ENCODE measurements at places on chromosomes 5 and 9.
A peak's percentile ranks its signal among the peaks of the same experiment; 100 is the strongest.

DNA sequence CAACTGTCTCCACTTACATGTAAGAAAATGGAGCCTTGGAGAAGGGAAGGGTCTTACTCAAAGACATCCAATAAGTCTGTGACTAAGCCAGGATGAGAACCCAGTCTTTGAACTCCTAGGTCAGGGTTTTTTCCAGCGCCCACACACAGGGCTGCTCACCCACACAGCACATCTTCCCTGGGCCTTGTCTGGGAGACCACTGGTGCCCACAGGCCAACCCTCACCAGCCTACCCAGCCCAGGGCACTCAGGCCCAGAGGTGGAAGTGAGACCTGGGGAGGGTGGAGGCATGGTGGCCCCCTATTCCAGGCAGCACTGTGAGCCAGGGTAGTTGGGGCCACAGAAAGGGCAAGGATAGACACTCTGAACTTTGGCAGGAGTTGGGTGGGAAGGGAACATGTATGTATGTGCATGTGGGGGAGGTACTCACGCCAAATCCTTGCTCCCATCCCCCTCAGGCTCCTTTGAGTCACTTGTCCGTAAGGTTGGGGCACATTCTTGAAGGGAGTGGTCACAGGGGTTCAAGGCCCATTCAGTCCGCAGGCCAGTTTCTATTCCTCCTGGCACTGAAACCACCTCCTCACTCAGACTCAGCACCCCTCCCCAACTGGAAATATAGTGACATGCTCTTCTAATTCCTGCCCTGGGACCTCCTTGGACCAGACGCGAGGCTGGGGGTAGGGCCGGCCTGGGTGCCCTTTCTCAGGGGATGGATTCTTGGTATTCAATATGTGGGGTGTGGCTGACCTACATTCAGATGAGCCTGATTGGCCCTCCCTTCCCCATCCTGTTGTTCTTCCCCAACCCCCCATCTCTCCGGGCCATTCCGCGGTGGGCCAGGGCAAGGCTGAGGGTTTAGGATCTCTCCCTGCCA lies 2.9 kb upstream of the SLC4A9 start:
- DNase-seq, result no peak

GRCh38 chr5:168877132-168877892 lies 298.1 kb upstream of the PANK3 start:
- DNase-seq, result peak; percentile 23

DNA sequence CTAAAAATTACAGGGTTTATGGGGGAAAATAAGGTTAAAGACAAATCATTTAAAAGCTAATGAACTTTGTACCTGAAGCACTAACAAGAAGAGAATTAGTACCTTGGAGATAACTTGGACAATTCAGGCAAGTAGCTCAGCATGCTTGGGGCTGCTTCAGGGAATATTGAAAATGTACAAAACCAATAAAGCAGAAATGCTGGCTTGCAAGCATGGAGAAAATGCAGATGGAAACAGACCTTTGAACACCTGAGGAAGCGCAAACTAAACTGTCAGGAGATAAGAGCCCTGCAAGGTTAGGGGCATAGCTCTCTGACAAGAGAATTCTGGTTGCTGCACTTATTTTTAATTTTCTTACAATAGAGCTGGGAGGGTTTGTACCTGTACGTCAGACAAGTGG lies 42.6 kb upstream of the C5orf47 start:
- no peak for DNase-seq

GRCh38 chr9:103809745-103810144 lies 284.4 kb upstream of the SMC2 start:
- no peak for DNase-seq

DNA sequence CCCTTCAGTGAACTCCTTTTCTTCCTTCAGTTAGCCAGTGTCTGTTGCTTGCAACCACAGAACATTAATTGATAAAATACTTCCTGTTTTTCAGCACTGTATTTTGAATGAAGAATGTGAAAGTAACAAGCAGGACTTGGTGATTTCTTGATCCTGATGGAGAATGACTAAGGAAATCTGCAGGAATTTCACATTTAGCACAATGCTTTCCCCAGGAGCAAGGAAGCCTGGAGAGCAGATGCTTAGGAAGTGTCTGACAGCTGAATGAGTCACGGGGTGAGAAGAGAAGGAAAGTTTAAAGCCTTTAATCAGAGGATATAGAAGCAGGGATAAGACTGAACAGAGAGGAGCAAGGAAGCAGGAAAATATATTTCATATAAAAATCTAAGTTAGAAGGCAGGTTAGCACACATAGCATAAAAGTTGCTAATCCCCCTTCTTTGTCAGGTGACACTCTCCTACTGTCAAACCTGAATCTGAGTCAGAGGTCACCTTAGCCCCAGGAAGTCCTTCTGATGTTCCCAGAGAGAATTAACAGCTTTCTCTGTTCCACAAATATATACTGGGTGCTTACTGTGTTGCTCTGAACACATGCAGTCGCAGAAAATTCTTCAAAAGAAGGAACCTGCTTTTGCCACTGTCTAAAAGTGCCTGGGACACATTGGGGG lies 59.7 kb downstream of the GNA14 start:
- DNase-seq, result no peak

DNA sequence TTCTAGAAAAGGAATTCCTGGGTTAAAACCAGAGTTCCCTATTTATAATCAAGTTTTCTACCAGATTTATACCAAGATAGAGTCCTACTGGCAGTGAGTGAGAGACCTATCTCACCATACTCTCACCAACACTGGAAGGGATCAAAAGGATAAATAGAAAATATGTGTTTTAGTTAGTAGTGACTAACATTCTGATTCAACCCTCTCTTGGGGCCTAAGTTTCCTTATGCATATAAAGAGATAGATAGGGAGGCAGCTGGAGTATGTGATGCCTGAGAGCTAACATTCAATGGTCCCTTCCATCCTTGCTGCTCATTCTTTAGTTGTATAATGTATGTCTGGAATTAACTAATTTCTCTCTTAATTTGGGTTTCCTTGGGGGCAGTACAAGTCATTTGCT lies 32.0 kb downstream of the CKMT2 start:
- no peak for DNase-seq

DNA sequence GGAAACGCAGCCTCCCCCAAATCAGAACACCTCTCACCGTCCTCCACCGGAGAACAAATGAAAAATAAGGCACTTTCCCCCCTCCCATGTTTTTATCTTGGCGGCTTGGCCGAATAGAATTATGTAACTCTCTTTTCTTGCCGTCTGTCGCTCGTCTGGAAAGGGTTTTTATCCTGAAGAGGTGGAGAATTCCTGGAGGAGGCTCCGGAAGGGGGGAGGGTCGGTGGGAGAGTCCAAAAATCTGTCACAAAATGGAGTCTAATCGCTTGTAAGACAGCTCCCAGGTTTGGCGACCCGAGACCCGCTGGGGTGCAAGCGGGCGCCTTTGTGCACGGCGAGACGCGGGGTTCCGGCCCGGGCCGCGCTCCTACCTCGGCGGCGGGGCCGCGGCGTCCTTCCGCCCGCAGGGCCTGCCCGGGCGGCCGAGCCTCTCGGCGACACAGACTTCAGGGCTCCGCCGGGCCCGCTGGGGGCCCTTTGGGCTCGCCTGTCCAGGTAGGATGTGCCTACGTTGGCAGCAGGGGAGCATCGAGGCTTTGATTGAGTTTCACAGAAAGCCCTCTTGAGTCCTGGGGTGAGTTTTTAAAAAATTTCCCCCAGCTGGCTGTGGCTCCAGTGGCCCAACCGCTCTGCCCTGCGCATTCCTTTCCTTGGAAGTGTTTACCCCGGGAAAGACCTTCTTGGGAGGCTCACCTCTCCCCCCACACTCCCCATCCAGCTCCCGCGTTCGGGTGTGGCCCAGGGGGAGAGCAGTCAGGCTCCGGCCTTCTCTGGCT lies 5.0 kb downstream of the LMX1B start:
- no peak for DNase-seq

- DNase-seq, result no peak
Measured at GRCh38 chr5:140295414-140295813, 7.5 kb downstream of the PFDN1 start.

GRCh38 chr9:33142535-33142934 lies 24.6 kb downstream of the B4GALT1 start:
- DNase-seq, result no peak

DNA sequence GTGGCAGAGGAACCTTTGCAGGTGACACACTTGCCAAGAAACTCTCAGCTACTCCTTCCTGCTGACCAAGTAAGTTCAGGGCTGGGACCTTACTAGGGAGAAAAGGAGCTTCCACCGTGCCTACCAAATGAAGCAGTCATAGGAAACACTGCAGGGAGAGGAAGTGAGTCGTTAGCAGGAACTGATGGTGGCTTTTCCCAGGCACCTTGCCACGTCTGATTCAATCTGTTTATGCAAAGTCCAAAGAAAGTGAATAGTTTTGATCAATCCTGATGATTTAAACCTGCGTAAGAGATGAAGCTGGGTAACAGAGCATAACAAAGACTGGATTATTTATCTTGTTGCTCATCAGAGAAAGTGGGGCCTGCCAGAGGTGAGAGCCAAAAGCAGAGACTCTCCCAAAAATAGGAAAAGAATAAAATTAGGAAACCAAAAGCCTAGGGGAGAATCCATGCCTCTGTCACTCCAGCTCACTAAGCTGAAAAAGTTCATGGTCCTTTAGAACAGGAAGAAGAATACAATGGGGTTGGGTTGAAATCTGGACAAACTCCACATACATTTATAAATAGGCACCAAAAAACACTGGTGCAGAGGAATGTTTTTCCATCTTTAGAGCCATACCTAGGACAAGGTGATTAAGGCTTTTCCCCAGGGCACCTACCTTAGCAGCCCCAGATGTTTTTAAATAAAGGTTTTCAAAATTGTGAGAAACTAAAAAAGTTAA lies 9.3 kb upstream of the PFDN1 start:
- no peak for DNase-seq

GRCh38 chr5:65612298-65612907 lies 11.7 kb downstream of the TRIM23 start:
- no peak for DNase-seq

- no peak for DNase-seq
Measured at GRCh38 chr5:10023494-10023893, 226.2 kb downstream of the ATPSCKMT start.

DNA sequence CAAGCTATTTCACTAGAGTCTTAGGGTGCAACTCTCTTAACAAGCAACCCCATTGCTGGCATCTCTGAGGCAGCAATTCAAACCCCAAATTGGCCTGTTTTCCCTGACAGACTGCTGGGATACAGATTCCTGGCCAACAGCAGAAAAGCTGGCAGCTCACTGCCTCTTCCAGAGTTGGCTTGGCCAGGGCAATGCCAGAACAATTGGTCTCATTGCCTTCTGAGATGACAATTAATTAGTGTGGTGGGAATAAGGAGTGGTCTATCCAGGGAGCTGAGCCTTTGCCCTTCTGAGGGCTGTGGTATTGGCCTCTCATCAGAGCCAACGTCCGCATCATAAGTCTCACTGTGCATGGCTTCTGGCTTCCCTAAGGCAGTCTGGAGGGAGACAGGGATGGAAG lies 183.2 kb downstream of the GNAQ start:
- DNase-seq, result no peak

- no peak for DNase-seq
Measured at GRCh38 chr5:138873466-138874221, 1.5 kb downstream of the LRRTM2 start.

DNA sequence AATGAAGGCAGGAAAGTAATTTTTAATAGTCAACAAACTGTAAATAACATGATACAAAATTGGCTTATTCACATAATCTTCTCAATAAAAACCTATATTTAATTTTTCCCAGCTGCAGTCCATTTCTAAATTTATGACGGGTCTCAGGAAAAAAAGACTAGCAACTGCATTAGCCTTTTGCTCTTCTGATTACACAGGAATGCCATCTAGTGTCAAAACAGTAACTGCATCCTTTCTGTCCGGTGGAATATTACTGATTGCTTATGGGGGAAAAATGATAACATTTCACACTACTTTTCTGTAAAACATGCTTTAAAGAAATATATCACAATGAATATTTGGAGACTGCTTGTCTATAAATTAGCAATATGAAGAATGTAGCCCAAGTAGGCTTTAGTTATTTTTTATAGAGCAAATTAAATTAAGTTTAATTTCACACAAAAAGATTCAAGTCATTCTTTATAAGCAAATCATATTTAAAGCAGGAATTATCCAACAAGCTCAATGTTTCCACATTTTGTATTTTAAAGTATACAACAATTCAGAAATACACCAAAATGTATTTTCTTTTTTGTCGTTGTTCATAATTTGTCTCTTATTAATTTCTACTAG lies 534.7 kb downstream of the CDH10 start:
- DNase-seq, result no peak

GRCh38 chr5:141597394-141597793 lies 21.4 kb downstream of the DIAPH1 start:
- no peak for DNase-seq

DNA sequence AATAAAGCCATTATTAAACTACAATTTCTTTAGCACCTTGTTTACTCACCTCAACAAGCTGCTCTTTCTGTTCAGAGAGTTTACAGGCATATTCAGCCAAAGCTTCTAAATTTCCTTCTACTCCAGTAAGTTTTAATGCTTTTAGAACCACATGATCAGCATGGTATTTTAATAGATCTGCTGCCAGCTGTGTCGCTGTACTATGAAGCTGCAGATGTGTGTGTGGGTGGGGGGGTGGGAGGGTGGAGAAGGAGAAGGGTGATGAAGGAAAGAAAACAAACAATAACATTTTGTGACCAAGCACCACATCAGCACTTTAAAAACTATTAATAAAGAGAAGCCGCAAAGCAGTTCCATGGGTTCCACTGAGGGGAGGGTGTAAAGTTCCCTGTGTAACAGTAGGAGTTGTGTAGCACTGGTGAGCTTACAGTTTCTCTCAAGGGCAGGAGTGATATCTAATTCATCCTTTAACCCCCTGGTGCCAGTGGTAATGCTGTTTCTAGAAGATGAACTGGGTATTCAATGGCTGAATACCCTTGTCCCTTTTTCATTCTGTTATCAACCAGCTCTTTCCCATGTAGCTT lies 38.5 kb downstream of the ABITRAM start:
- no peak for DNase-seq
